HCT116 (cell line): ENCODE measurements at places on chromosomes 3 and 15. TPM values are rescaled to one million over a fixed set of nuclear protein-coding genes. Genes with fewer than 3 reads are reported as not detected.

DNA sequence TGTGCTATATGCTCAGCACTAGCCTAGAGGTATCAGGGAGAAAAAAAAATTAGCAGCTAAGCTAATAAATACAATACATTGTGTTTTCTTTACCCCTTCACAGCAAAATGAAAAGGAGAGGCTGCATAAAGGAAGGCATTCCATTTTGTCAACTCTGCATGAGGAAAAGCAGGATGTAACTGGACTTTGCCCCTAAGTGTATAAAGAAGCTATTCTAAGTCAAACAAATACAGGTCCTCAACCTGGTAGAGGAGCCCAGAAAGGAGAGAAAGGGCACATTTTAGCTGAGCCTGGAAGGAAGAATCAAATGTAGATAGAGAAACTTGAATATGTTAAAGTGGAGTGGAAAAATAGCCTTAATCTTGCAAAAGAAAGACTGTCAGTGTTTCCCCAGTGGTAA is 89.0 kb upstream of the SPRED1 start:
- H3K27ac ChIP-seq = no peak overlapping the region
- no peaks in the 10 kb centered on the region for H3K36me3 ChIP-seq
- no peak overlapping the region for H3K4me3 ChIP-seq
- no peaks in the 10 kb centered on the region for H3K4me1 ChIP-seq
- no peak for DNase-seq
- peaks cover 43% of the 10 kb centered on the region for H3K27me3 ChIP-seq

The SUCNR1 gene
- total RNA-seq = 0.17 TPM

- H3K4me3 ChIP-seq = no peak overlapping the region
- no peaks in the 10 kb centered on the region for H3K36me3 ChIP-seq
- no peaks in the 10 kb centered on the region for H3K4me1 ChIP-seq
- DNase-seq = no peak
- H3K27me3 ChIP-seq = no peaks in the 10 kb centered on the region
These were observed 36.3 kb downstream of the SRGAP3 start for GRCh38 chr3:9213019-9213634.

DNA sequence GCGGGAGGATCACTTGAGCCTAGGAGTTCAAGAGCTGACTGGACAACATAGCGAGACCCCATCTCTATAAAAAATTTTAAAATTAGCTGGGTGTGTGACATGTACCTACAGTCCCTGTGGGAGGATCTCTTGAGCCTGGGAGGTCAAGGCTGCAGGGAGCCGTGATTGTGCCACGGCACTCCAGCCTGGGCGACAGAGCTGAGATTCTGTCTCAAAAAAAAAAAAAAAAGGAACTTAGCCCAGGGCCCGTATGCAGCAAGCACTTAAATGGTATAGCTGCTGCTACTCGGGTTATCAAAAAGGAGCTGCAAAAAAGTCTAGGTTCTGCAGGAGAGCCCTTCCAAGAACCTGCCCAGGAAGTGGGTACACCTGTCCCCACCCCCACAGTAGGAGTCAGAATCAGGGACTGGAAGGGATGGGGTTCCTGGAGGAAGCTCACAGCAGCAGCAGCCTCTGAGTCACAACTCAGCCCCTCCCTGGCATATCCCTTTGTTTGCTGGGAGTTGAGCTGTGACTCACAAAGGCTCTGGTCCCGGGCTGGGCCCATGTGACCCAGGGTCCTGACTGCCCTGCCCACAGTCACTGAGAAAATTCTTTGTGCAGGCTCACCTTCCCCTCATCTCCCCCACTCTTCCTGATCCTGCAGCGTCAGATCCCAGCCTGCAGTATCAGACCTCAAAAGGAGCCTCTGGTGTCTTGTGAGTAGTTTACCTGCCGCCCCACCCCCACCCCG is at the start of gene SPATA12:
Gene SPATA12, plus strand, starts transcription at position 576 of the 733 bp plus-strand sequence. CDS start 13,031 bp downstream, outside the sequence.
- H3K36me3 ChIP-seq = no peaks in the 10 kb centered on the region
- peak within 1 kb of the TSS; percentile 25 for H3K4me3 ChIP-seq
- peak; percentile 96 for DNase-seq
- H3K27ac ChIP-seq = peak within 1 kb of the TSS; percentile 81
- no peaks in the 10 kb centered on the region for H3K27me3 ChIP-seq
- peaks cover 53% of the 10 kb centered on the region for H3K4me1 ChIP-seq

DNA sequence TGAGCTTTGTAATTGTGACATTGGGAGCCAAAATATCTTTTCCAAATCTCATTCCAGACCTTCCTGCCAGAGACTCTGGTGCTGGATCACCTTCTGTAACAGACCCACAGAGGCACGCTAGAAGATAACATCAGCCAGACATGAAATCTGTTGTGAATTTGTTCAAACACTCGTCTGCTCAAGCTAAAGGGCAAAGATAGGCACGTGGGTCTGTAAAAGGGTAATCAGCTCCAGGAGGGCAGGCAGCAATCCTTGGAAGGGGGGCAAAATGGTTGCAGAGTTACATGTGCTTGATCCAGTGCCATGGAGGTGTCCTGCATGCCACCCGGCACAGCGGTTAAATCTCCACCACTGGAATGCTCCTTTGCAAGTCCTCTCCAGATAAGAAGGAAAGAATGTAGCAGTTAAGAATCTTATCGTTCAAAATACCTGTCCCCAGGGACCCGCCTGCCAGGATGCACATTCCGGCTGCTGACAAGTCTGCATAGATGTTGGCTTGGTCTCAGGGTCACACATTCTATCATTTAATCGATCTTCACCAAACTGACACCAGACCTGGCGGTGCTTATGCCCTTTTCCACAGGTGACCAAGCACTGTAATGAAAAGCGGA is 74.8 kb downstream of the ADAMTS9 start:
- H3K36me3 ChIP-seq = no peaks in the 10 kb centered on the region
- H3K4me1 ChIP-seq = no peaks in the 10 kb centered on the region
- no peak overlapping the region for H3K4me3 ChIP-seq
- DNase-seq = no peak
- no peak overlapping the region for H3K27ac ChIP-seq
- peaks cover 9% of the 10 kb centered on the region for H3K27me3 ChIP-seq

- no peak overlapping the region for H3K27ac ChIP-seq
- no peak for DNase-seq
- no peaks in the 10 kb centered on the region for H3K36me3 ChIP-seq
- no peak overlapping the region for H3K4me3 ChIP-seq
- H3K27me3 ChIP-seq = no peaks in the 10 kb centered on the region
These were observed 53.0 kb downstream of the GAP43 start for GRCh38 chr3:115676336-115676735.

The VPS33B gene
- total RNA-seq = 23.1 TPM

- peaks cover 19% of the 10 kb centered on the region for H3K4me1 ChIP-seq
- no peak overlapping the region for H3K4me3 ChIP-seq
- H3K27me3 ChIP-seq = no peaks in the 10 kb centered on the region
- H3K27ac ChIP-seq = no peak overlapping the region
- no peak for DNase-seq
These were observed 22.2 kb downstream of the CFAP100 start for GRCh38 chr3:126416943-126417342.

The CLDN11 gene
- total RNA-seq = 0.22 TPM

DNA sequence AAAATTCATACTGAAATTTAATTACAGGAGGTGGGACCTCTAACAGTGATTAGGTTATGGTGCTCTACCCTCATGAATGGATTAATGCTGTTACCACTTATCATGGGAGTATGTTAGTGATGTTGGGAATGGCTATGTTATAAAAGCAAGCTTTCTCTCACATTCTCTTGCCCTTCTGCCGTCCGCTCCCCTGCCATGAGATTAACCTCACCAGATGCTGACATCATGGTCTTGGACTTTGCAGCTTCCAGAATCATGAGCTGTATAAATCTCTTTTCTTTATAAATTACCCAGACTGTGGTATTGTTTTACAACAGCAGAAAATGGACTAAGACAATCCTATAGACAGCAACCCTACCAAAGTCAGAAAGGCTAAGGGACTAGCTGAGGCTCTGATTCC is 884.8 kb downstream of the FHIT start:
- H3K4me1 ChIP-seq = no peaks in the 10 kb centered on the region
- no peak for DNase-seq
- no peaks in the 10 kb centered on the region for H3K27me3 ChIP-seq
- H3K27ac ChIP-seq = no peak overlapping the region
- H3K4me3 ChIP-seq = no peak overlapping the region

GRCh38 chr3:119582178-119582577 is 2.9 kb downstream of the ADPRH start:
- no peak for DNase-seq
- no peak overlapping the region for H3K27ac ChIP-seq
- peaks cover 10% of the 10 kb centered on the region; the same call in 1 of the 2 replicates for H3K4me1 ChIP-seq
- no peaks in the 10 kb centered on the region for H3K36me3 ChIP-seq
